NCI-H187 treated with DMSO at 0.1 percent for 48 hours (cell line): ENCODE measurements at places on chromosomes 3 and 15.

- no peak for DNase-seq
Measured at GRCh38 chr3:67094774-67095173, 96.7 kb downstream of the KBTBD8 start.

DNA sequence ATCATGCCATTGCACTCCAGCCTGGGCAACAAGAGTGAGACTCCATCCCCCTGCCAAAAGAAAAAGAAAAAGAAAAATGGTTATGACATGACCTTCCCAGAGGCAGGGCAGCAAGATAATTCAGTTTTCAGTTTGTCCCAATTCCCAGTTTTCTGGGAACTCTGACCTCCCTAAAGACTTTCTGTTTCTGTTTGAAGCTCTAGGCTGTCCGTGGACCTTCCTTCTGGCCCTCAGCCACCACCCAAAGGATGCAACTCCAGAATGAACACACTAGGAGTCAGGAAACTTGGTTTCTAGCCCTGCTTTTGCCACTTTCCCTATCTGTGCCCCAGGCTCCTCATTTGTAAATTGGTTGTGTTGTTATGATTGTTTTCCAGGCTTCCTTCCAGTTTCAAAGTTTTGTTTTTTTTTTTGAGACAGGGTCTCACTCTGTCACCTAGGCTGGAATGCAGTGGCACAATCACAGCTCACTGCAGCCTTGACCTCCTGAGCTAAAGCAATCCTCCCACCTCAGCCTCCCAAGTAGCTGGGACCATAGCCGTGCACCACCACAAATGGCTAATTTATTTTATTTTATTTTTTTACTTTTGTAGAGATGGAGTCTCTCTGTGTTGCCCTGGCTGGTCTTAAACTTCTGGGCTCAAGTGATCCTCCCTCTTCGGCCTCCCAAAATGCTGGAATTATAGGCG lies 68.6 kb downstream of the CDC25A start:
- no peak for DNase-seq

DNA sequence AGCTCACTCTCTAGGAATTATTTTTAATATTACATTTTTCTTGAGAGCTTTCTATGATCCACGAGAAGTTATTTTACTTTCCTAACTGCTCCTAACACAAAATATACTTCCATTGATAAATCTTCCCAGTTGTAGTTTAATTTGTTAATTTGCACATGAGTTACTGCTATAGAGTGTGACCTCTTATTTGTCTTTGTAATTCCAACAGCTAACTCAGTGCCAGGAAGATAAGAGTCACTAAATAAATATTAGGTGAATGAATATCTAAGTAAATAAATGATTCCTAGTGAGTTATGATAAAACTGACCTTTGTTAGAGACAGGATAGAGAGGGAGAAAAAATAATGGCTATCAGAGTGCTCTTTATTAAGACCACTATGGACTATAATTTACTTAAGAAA lies 319.9 kb downstream of the NAALADL2 start:
- no peak for DNase-seq

DNA sequence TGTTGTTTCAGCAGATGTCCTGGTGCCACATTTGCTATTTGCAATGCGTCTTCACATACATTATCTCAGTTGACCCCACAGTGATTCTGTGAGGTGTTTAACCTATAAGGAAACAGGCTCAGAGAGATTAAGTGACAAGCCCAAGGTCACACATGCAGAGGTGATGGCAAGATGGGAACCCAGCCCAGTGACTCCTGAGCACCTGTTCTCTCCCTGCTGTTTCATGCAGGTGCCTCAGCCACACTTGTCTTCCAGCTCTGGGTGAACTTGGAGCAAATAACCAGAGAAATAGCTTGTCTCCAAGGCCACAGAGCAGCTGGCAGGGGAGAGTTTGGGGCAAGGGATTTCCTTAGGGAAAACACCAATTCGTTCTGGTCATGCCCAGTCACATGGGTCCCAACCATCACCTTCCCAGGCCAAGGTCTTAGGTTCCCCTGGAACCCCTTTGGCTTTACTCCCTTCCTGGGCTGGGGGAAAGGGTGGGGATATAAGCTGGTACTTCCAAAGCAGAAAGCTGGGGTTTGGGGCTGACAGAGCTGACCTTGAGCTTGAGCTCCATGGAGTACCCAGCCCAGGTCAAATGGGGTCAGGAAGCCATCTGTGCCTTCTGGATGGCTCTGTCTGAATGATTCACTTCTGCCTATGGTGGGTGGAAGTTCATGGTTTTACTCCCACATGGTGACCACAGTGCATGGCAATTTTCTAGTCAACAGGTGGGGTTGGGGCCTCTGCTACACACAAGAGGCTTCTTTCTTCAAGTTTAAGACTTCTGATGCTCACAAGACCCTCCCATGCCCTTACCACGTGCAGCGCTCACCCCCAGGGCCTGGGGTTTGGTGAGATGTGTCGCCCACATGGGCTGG lies 22.4 kb downstream of the LIPC start:
- DNase-seq, result no peak

DNA sequence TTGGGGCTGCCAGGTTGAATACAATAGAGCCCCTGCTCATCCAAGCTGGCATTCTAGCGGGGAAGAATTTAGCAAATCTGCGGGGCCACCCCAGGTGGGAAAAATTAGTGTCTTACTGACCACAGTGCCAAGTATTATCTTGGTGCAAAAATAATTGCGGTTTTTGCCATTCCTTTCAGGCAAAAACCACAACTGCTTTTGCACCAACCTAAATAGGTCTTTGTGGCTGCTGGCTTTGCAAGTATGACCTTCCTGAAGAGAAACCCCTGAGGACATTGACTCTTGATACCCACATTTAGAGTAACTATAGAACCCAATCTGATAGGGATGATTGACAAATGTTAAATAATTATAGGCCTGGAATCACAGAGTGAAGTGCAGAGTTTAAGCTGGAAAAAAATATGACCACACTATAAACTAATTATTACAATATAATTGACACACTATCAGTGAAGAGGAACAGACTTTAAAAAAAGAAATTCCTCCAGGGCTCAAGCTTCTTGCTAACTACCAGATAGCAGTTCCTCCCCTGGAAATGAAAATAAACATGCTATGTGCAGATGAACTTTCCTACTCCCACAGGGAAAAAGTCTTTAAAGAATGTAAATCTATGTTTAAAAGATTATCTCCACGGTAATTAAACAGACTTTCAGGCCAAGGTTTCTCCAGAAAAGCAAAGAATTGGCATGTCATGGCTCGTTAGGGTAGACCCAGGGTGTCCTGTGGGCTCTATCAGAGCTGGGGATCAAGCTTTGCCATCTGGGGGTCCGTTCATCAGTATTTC lies 34.4 kb downstream of the CA12 start:
- no peak for DNase-seq

- DNase-seq, result no peak
Measured at GRCh38 chr15:60363087-60363549, 34.7 kb downstream of the ANXA2 start.

- no peak for DNase-seq
Measured at GRCh38 chr3:161082063-161082462, 23.1 kb downstream of the B3GALNT1 start.

DNA sequence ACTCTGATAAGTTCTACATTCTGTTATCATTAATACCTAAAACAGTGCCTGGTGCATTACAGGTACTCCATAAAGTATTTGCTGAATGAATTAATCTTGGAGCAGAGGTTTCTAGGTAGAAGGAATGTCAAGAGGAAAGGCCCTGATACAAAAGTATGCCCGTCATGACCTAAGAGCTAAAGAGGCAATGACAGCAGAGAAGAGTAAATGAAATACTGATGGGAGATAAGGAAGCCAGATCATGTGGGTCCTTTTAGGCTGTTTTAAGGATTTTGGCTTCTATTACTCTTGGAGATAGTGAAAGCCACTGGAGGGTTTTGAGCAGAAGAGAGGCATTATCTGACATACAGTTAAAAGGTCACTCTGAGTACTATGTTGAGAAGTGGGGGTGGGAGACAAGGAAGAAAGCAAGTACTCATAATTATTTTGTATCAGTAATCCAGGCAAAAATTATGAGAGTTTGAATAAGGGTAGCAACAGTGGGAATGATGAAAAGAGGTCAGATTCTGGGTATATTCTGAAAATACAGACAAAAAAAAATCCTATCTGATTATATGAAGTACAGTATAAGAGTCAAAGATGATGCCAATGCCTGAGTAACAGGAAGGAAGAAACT lies 48.3 kb downstream of the DENND4A start:
- DNase-seq, result no peak

DNA sequence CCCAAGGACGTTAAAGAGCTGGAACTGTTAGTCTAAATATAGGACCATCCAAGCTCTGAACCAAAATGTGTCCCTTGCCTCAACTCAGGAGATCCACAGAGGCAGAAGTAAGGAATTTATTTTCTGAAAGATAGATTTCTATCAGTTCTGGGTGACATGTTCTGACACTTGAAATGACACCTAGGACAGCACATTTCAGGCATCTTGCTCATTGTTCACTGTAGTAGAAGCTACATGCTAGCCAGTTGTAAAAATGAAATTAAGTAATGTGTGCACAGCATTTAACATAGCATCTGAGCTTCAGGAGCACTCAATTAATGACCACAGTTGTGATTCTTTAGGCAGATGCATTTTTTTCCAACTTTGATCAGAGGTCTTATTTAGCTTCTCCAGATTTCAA lies 567 bp downstream of the CCR2 start:
- DNase-seq, result no peak

- no peak for DNase-seq
Measured at GRCh38 chr15:62997441-62997840, 45.1 kb upstream of the TPM1 start.

DNA sequence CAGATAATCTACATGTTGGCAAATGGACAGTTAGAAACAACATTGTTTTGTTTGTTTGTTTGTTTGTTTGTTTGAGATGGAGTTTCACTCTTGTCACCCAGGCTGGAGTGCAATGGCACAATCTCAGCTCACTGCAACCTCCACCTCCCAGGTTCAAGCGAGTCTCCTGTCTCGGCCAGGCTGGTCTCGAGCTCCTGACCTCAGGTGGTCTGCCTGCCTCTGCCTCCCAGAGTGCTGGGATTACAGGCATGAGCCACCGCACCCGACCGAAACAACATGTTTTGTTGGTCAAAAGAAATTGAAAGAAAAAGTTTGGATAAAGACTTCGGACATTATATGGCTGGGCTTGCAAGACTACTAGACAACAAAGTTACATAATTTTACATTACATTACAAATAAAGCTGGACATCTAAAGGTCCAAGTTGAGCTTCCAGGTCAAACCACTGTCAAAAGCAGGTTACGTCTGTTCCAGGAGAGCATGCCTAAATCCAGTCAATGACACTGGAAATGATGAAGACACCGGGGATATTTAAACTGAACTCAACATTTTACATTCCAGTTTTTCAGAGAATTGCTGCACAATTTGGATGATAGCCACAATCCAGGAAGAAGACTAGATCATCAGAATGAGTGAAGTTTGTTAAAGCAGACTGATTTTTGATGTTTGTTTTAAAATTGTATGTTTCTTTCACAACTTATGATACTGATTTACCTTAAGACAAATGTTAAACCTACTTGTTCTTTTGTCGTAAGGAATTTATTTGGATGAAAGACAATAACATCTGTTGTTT lies 18.6 kb downstream of the SERP1 start:
- no peak for DNase-seq

- DNase-seq, result no peak
Measured at GRCh38 chr3:188754267-188754666, 417.5 kb upstream of the TPRG1 start.

DNA sequence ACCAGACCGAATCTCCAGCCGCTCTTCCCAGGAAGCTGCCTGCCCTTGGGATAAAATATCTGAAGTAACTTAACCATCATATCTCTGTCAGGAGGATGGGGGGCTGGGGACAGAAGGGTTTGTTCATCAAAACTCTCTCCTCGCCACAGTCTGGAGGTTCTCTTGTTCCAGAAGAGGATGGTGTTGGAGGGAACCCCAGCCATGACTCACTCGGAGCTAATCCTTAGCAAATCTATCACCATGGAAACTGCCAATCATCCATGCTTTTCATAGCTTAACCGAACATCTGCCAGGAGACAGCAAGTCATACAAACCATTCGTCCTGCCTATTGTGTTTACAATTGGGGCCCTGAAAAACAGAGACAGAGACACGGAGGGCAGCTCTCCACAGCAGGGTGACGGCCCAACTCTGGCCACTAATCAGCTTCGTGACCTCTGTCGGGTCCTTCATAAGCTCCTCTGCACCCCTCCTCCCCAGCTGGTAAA lies 73.8 kb upstream of the HEG1 start:
- DNase-seq, result peak; percentile 25

- DNase-seq, result no peak
Measured at GRCh38 chr15:59678620-59679019, 10.5 kb downstream of the BNIP2 start.

- DNase-seq, result no peak
Measured at GRCh38 chr15:63339006-63339766, 42.5 kb downstream of the CA12 start.

- no peak for DNase-seq
Measured at GRCh38 chr15:51869060-51869421, 39.6 kb downstream of the TMOD3 start.

DNA sequence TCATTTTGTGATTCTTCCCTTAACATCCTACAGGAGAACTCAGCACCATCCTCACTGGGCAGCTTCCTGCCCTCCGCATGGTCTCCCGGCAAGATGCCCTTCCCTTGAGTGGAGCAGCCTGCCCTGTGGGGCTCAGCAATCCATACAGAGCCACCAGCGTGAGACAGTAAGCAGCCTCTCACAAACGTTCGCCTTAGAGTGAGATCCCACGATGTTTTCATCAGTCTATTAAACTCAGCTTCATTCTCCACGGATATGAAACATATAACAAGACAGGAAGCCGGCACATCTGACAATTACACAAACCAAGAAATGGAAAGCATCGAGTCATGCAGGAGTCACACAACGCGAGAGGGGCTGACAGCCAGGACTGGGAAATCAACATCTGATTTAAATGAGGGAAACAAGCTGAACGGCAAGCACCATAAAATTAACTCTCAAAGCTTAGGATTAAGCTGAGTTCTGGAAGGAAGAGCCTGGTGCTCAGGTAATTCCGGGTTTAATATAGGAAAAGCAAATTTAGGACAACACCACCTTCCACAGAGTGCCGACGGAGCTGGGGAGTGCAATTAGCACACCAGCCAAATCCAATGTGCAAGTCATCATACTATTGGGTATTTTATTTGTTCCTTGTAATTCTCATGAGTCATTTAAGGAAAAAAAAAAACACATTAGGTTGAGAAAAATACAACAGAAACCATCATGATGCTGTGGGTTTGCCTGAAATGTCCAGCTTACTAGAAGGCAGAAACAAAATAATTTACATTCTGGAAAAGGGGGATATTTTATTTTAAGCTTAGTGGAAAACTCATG lies 272.0 kb downstream of the OCA2 start:
- no peak for DNase-seq
